ENCODE measurements at places on chromosomes 1 and 21.

DNA sequence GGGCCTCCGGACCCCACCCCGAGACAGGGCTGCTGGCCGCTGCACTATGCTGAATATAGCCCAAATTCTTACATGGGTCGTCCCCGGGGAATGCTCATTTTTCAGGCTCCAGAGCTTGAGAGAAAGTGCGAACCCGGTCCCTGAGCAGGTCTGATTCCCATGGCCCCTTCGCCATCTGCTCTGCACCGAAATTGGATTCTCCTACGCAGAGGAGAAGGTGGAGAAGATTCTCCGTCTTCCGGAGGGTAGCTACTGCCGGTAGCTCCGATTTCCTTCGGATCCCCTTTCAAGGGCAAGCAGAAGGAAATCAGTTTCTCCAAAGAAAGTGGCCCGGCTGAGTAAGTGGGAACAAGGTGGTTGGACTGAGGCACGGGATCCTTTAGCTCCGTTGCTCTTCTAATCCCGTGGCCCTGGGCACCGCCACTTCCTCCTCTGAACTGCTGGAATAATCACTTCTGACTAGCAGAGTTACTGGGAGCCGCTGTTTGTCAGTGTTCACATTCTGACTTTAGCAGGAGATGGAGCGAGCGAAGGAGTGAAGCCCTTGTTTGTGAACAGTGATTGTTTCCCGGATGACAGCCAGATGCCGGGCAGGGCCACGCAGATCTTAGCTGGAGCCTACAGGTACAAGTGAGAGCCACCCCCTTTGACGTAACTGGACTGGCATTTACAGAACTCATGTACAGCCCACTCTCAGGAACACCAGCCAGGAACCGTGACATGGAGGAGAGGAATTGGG lies 1.1 kb upstream of the ZNF496 start:
- DNase-seq = no peak

DNA sequence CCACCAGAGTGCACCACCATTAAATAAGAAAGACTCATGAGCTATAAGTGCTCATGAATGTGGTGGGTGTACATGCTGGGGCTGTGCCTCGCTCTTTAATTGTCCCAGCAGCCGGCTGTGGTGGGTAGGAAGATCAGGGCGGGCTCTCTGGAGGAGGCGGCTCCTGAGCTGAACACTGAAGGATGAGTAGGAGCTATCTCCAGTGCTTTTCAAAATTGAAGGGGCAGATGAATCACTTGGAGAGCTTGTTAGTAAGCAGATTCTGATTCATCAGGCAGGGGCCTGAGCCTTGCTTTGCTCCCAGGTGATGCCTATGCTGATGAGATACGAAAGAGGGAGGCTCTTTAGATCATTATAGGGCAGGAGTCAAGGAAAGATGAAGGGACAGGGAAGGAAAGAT lies 54.1 kb downstream of the ETS2 start:
- no peak for DNase-seq

DNA sequence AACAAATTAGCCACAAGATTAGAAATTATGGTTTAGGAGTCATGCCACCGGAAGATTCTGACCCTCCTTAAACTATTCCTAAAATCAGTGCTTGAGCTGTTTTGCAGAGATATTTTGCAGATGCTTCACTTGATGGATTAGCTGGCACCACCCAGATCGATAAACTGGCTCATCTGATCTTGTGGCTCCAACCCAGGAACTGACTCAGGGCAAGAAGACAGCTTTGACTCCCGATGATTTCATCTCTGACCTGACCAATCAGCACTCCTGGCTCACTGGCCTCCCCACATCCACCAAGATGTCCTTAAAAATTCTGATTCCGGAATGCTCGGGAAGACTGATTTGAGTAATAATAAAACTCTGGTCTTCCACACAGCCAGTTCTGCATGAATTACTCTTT lies 221.6 kb downstream of the RHOU start:
- DNase-seq = no peak

DNA sequence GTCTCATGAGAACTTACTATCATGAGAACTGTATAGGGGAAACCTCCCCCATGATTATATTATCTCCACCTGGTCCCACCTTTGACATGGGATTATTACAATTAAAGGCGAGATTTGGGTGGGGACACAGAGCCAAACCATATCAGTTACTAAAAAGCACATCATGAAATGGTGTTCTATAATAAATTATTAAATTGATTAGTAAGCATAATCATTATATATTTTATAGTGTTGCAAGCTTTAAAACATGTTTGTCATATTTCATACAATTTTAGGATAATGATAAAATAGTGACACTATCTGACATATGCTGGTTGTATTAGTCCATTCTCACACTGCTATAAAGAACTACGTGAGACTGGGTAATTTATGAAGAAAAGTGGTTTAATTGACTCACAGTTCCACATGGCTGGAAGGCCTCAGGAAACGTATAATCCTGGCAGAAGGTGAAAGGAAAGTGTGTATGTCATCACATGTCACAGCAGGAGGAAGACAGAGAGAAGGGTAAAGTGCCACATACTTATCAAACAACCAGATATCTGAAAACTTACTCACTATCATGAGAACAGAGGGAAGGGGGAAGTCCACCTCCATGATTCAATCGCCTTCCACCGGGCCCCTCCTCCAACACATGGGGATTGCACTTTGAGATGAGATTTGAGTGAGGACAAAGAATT lies 539.2 kb upstream of the OLFM3 start:
- no peak for DNase-seq

- no peak for DNase-seq
Observed at GRCh38 chr1:10676963-10677362, 119.5 kb downstream of the CASZ1 start.

GRCh38 chr1:42978317-42979035 lies 19.8 kb upstream of the SLC2A1 start:
- no peak for DNase-seq

DNA sequence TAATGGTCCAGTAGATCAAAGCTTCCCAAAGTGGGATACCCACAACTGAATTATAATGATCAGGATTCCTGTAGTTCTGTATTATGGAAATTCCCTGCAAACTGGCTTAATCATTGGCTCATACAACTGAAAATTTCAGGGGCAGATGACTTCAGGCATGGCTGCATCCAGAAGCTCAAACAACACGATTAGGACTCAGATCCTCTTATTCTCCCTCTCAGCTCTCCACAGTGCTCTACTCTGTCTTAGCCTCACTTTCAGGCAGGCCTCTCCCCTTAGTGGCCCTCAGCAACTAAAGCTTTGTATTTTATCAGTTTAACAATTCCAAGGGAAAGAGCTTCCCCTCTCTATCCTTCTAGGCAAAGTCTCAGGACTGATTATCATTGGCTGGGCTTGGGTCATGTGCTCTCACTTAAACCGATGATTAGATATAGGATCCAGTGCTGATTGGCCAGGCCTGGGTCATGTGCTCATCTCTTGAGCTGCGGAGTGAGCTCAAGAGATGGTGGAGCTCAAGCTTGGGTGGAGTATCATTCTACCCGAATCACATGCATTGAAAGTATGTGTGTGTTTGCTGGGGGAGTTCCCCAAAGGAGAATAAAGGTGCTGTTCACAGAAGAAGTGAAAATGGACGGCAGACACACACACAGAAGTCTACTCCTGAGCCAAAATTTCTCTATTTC lies 57.9 kb upstream of the RUNX3 start:
- DNase-seq = no peak

GRCh38 chr1:68963353-68963752 lies 466.5 kb upstream of the DEPDC1 start:
- no peak for DNase-seq

- no peak for DNase-seq
Observed at GRCh38 chr1:246324711-246325110, 182.4 kb downstream of the SMYD3 start.

- DNase-seq = no peak
Observed at GRCh38 chr1:203422656-203423055, 53.0 kb upstream of the PRELP start.

Data from NCI-H1417 treated with DMSO at 0.1 percent for 48 hours (cell line).